NCI-H2081 treated with DMSO at 0.1 percent for 48 hours (cell line): ENCODE measurements at places on chromosomes 4 and X.

DNA sequence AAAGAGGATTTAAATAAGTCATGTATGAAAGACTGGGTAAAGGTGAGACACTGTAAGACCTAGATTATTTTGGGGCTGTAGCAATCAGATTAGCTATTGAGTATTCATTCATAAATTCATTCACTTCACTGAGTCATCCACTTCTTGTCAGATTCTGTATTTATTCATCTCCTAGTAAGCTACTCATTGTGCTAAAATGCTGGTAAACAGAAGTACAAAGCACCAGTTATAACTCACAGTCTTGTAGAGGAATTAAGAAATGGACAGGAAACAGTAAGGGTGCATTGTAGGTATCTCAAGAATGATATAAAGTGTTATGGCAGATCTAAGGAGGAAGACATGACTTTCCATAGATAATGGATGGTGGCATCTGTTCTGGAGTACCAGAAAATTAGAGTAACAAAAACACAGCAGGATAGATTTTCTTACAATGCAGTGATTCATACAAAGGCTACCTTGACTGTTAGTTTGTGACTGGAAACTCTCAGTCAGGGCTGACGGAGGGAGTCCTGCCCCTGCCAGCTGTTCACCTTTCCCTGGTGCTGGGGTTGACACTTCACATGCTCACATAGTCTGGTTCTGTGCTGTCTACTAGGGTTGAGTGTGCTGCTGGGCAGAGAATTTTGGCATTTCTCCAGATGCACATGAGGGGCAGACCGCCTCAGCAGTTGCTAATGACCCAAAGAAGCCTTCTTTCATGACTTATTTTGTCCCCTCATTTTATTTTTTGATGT is 26.5 kb upstream of the HAND2 start:
- no peak for DNase-seq

GRCh38 chr4:114649908-114650307 is 51.3 kb downstream of the UGT8 start:
- no peak for DNase-seq

DNA sequence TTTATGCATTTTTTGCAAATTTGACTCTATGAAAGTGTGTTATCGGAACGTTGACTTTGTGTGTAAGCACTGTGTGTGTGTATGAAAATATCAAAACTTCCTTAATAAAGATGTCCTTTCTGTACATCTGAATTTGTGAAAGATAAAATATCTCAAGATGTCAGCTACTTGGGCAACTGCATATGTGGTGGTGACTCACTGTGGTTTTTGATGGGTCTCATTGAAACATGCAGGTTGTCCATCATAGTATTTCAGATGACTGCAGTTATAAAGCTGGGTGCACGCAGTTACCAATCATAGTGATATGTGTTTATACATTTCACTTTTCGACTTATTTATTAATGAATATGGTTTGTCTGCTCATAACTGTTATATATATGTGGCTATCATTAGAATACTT is 19.7 kb upstream of the BBS12 start:
- DNase-seq, result no peak

GRCh38 chr4:25235401-25235800 is 1.6 kb downstream of the PI4K2B start:
- no peak for DNase-seq

DNA sequence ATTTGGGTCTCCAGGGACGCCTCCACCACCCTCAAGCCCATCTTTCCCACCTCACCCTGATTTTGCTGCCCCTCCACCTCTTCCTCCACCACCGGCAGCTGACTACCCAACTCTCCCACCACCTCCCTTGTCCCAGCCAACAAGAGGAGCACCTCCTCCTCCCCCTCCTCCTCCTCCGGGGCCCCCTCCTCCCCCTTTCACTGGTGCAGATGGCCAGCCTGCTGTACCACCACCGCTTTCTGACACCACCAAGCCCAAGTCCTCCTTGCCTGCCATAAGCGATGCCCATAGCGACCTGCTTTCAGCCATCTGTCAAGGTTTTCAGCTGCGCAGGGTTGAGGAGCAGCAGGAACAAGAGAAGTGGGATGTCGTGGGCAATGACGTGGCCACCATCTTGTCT is 32.4 kb upstream of the ZNF81 start:
- DNase-seq, result no peak

DNA sequence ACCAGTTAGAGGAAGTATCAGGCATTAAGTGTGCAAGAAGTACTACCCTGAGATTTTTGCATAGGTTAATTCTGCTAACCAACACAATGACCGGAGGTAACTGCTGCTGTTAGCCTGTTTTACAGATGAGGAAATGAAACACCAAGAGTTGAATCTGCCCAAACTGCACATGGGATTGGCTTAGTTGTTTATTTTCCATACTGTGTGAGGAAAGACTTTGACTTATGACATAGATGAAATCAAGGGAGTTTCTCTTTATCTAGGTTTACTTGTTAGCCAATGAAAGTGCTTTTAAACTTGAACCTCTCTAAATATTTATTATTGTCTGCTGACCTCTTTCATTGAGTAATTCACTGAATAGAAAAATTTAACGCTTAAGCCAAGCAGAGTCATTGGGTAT is 10.3 kb downstream of the GUCY1B1 start:
- DNase-seq, result no peak

GRCh38 chr4:142043509-142043908 is 407.1 kb downstream of the IL15 start:
- no peak for DNase-seq
